Occipital lobe (tissue), 3 donors: ENCODE measurements at places on chromosomes 4 and X.

DNA sequence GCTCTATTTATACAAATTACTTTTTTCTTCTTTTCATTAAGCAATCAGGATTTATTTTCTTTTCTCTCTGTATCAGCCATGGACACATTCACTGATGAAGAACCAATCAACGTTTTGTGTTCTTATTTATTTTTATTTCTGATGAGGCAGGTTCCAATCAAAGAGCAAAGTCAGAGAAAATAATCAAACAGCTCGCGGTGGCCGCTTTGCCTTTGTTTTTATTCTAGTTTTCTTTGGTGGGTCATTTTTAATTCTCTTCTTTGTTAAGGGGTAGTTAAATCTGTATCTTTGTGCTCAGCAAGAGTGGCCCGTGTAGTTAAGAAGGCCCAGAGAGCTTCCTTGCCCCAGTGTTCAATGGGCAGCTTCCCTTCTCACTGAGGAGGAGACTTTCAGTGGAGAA is 71.4 kb downstream of the FBXO8 start:
- no peak for DNase-seq

GRCh38 chr4:186061921-186062320 is 7.0 kb upstream of the TLR3 start:
- no peak for DNase-seq

DNA sequence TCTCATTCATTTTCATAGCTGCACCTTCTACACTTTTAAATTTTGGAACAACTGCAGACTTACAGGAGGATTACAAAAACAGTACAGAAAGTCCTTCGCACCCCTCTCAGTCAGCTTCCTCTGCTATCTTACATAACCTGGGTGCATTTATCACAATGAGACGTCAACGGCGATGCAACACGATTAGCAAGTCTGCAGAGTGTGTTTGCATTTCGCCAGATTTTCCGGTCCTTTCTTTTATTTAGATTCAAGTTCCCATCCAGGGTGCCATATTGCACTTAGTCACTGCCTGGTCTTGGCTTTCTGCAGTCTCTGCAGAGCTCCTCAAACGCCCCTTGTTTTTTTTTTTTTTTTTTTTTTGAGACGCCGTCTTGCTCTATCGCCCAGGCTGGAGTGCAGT is 85.9 kb downstream of the ASMT start:
- DNase-seq = no peak

DNA sequence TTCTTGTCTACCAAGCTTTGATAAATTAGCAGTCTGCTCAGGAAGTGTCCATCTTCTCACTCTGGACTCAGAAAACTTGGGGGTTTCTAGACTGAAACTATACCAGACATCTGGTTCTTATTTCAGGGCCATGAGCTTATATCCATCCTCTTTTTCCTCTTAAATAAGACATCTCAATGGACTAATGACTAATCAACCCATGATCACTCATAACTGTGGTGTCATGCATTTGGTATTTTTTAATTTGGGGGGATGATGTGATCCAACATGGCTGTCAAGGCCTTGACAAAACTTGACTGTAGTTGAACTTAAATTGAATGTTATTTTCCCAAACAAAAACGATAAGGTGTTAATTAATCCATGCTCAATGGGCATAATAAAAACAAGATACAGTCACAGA is 87.8 kb downstream of the GPRASP3 start:
- no peak for DNase-seq

- DNase-seq = no peak
Measured at GRCh38 chrX:11688201-11688600, 22.5 kb upstream of the ARHGAP6 start.
